ENCODE measurements at places on chromosomes 3 and 15.

- DNase-seq = no peak
Measured at GRCh38 chr3:86594838-86595237, 396.1 kb downstream of the VGLL3 start.

DNA sequence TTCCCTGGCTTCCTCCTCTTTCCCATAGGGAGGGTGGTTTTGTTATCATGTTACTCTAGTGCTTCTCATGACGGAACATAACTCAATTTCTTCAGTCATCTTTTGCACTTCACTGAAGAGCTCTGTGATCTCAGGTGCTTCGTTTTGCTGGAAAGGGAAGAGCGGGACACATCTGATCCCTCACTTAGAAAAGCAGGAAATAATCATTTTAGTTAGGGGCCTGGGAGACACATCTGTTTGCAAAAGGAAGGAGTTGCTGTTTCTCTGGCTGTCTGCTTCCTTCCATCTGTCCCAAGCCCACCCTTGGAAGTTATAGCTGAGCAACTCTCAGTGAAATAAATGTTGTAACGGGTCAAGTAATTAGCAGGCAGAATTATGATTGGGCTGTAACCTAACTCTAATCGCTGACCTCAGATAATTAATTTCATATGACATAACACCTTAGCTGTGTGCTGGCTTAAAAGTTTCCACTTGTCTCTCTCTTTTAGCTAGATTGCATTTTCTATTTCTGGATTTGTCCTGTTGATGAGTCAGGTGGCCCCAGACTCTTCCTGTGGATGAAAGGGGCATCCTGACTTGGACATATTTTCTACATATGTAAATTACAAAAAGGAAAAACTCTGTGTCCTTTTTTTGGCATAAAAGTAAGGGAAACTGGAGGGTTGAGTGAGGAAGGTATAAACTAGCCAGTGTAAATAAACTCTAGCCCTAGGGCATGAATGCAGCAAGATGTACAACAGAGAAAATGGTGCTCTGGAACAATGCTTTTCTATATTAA lies 11.0 kb upstream of the FILIP1L start:
- DNase-seq = no peak

DNA sequence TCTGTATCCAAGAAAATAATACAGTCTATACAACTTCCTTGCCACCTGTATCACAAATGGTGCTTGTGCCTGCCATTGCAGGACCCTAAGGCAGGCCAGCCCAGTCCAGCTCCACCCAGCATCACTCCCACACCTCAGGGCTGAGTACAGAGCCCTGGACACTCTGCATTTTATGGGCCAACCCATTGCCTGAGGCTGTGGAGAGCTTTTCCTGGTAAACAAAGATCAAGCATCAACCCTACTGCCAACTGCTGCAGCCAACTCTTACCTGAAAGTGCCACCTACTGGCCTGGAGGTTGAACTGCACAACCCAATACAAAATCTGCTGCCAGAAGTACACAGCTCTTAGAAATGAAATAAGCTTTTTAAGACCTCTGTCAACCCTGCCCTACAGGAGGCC lies 1082.2 kb downstream of the NAALADL2 start:
- DNase-seq = no peak

DNA sequence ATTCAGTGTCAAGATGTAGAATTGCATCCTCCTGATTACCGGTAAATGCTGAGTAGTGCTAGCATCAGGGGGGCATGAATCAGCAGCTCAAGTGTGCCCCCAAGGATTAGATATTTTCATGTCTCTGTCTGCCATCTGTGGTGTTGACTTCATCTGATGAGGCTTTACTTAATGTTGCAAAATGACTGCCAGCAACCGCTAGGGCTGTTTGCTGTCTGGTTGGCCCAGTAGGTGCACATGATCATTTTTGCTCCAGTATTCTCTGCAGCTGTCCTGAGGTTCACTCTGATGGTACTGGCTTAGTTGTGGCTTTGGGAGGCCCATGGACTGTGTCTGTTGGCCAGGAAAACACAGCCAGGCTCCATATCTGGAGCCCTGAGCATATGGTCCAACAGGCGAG lies 316.4 kb downstream of the SOX2 start:
- DNase-seq = no peak

DNA sequence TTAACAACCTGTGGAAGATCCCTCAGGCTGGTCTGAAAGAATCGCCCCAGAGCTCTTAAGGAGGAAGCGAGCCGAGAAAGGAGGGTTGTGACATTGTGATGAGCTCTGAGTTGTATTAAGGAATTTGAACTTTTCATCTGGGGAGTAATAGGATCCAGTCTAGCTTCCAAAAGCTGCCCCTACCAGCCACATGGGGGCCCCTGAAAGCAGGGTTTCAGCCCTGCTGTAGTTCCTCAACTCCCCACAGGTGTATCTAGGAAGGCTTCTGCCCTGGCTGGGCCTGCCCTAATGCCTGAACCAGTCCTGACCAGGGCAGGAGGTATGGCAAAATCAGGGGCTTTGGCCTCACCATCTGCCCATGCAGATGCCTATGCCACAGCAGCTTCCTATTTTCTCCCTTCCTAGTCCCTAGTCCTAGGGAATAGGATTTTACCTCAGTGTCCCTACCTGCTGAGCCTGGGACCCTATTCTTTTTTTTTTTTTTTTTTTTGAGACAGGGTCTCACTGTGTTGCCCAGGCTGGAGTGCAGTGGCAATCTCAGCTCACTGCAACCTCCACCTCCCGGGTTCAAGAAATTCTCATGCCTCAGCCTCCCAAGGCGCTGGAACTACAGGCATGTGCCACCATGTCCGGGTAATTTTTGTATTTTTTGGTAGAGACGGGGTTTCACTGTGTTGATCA lies 5.0 kb upstream of the AP3S2 start:
- DNase-seq = peak; percentile 24

- DNase-seq = no peak
Measured at GRCh38 chr3:61352306-61352705, 101.1 kb upstream of the FHIT start.

DNA sequence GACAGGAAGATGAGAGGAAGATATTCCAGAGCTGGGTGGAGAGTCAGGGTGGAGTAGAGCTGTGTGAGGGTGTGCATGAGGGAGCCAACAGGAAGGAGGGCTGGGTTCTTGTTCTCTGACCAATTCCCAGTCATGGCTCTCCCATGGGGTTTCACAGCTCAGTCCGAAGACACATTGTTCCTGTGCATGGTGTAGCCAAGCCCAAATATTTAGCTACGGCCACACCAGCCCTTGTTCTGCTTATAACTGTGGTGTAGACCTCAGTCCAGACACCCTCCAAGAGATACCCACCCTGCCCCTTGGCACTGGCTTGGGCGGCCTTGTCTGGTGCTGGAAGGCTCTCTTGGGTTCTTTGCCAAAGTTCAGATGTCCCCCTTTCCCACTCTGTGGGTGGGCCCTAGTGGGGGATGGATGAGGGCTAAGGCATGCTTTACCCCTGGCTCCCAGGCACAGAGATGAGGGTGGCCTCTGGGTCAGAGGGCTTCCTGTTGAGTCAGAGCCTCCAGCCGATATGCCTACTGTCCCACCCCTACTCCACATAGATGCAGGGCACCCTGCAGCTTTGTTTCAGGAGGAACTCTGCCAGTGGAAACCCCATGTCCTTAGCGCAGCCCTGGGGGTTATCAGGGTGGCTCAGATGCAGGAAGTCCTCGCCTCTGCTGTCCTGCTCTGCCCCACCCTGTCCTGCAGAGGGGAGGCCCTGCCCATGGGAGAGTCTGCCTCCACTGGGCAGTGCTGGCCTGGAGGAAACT lies 271.2 kb upstream of the CTDSPL start:
- no peak for DNase-seq

Data from activated T-helper 1 cell treated with Interleukin-2 at 50 U/mL for 16 hours (primary cell).